EL (cell line): ENCODE measurements at places on chromosomes 2 and 18.

- DNase-seq: peak; percentile 23
Measured at GRCh38 chr2:7691961-7692656, 774.9 kb downstream of the RNF144A start.

- DNase-seq: no peak
Measured at GRCh38 chr2:65834062-65834461, 401.7 kb upstream of the SPRED2 start.

GRCh38 chr2:69733342-69734034, 8.4 kb upstream of the ANXA4 start:
- no peak for DNase-seq

- DNase-seq: no peak
Measured at GRCh38 chr2:100182494-100183361, 40.3 kb upstream of the AFF3 start.

GRCh38 chr2:170282851-170283250, 104.9 kb downstream of the MYO3B start:
- DNase-seq: no peak

- DNase-seq: no peak
Measured at GRCh38 chr2:8380566-8380965, 301.3 kb upstream of the ID2 start.

DNA sequence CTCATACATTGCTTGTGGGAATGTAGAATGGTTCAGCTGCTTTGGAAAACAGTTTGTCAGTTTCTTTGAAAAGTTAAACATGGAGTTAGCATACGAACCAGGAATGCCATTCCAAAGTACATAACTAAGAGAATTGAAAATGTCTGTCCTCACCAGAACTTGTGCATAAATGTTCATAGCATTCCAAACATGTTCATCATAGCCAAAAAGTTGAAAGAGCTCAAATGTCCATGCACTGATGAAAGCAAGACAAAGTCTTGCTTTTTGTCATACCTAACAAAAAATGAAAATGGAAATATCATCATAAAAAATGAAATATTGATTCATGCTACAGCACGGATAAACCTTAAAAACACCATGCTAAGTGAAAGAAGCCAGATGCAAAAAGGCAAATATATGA, 408.8 kb upstream of the UBE2E3 start:
- peak; percentile 70 for DNase-seq

- DNase-seq: peak; percentile 87
Measured at GRCh38 chr2:162243294-162243693, at the start of gene FAP. Gene FAP (minus strand): TSS chr2:162243445. CDS start chr2:162243327, 118 bp downstream.

GRCh38 chr2:221431477-221431876, 140.6 kb downstream of the EPHA4 start:
- no peak for DNase-seq

- no peak for DNase-seq
Measured at GRCh38 chr18:79911344-79912270, 39.8 kb downstream of the SLC66A2 start.

DNA sequence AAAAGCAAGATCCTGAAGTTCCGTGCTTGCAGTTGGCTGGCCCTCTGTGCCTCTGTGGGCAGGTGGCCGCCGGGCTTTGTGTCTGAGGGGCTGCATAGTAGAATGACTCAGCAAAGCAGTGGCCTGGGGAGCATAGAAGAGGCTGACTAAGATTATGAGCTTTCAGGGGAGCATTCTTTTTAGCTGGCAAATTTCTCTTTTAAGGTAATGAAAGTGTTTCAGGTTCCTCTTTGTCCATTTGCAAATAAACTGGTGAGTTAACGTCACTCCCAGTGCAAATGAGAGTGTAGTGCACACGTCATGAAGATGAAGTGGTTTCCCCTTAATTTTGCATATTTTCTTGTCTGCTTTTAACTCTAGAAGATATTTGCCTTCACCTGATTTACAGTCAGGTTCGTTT, 98.6 kb downstream of the BCL2L11 start:
- no peak for DNase-seq

DNA sequence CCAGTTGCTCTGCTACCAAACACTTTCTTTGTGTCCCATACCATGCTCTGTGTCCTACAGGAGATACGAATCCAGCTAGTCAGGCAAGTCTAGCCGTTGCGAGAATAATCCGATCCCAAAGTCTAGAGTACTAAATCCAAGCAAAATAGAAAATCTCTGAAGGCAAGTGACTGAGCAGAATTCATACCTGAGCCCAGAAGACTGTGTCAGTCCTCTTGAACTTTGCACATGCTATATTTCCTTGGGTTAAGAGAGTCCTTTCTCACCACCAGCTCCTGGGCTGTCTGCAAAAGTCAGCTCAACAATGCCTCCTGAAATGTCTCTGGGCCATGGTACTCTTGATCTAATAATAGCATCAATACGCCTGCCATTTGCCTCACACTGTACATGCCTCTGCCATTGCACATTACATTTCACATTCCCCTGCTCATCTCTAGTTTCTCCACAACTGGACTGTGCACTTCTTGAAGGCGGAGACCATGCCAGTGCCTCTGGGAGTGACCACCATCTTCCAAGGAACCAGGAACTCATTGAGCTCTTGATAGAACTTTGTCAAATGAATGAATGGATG, 265.8 kb upstream of the ID2 start:
- no peak for DNase-seq

- peak; percentile 64 for DNase-seq
Measured at GRCh38 chr2:68889500-68889899, 18.3 kb upstream of the BMP10 start.

- DNase-seq: no peak
Measured at GRCh38 chr2:176068419-176068832, 15.3 kb downstream of the EVX2 start.

DNA sequence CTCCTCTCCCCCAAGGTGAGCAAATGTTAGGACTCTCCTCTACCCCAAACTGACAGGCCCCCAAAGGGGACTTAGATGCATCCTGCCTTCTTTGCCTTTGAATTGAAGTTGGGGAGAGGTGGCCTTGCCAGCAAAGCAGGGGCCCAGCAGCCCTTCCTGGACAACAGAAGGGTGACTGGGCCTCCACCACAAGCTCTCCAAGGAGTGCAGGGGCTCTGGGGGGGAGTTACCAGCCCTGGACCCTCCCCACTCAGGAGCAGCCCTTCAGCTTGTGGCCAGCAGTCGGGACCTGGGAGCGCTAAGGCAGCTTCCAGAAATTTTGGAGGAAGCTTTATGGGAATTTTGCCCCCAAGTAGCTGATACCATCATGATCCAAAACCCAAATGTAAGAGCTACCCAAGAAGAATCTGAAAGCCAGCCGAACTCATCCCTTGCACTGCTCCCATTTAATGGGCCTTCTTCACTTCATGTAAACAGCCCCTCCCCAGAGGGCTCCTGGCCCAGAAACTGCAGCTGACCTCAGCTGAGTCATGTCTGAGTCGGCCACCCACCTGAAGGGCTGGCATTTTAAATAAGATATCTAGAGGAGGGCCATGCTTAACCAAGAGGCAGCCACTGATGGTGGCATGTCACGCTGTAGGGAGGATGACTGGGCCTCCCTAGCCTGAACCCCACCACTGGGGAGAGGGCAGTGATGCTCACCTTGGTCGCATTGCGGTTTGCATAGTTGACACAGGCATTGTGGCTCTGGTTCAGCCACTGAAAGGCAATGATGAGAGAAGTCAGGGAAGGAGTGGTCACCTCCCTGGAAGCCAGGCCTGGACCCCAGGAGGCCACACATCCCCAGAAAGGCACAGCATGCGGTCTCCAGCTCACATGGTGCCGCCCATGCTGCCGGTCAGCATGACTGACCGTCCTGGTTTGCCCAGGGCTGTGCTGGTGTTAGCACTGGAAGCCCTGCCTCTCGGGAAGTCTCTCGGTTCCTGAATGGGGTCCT, 71.5 kb downstream of the SFXN5 start:
- peak; percentile 35 for DNase-seq

DNA sequence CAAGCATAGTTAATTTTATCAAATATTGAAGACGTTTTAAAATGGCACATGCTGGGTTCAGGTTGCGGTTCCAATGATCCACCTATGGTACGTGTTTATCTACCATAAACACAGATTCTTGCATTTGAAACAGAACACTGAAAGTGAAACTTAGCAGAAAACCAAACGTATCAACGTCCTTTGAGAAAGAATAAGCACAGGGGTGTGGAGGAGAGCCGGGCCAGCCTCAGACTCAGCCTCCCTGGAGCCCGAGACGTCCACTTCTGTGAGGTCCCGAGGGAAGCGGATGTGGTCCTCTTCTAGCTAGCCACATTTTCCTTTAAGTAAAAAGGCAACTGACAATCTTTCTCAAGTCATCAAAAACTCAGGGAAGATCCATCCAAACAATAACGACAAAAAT, 195.9 kb downstream of the RTP5 start:
- no peak for DNase-seq

GRCh38 chr2:203673933-203674332, 32.5 kb upstream of the CD28 start:
- peak; percentile 48 for DNase-seq

GRCh38 chr2:240161087-240161750, 20.8 kb upstream of the OTOS start:
- DNase-seq: no peak

- peak; percentile 57 for DNase-seq
Measured at GRCh38 chr2:137168552-137168951, 403.2 kb downstream of the THSD7B start.

- DNase-seq: no peak
Measured at GRCh38 chr2:156398176-156398575, 38.0 kb upstream of the GPD2 start.

DNA sequence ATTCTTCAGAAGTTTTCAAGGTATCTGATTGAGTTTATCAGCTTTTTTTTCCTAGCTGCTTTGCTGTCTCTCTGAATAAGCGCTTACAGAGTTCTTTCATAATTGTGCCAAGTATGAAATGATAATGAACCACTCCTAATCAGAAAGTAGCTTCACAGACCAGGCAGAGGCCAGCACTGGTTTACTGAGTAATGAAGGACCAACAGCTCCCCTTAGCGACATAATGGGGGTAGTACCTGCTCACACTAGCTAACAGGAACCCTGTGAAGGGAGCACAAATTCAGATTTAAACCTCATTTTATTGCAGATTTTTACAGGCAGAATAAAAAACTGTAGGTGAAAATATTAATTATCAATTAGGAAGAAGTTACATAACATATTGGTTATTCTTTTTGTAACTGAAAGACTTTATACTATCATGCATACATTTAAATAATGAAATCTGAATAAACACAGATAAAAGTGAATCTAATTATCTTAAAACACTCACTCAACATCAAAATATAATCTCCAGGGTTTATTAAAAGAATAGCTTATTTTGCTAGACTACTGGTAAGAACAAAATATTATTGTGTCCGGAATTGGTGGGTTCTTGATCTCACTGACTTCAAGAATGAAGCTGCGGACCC, 53.7 kb upstream of the LRRC30 start:
- DNase-seq: peak; percentile 73

GRCh38 chr2:178377046-178377445, 73.9 kb downstream of the PRKRA start:
- no peak for DNase-seq

GRCh38 chr18:39424261-39424660, 1858.7 kb upstream of the CELF4 start:
- no peak for DNase-seq

- no peak for DNase-seq
Measured at GRCh38 chr2:13089971-13090370, 373.2 kb downstream of the TRIB2 start.

DNA sequence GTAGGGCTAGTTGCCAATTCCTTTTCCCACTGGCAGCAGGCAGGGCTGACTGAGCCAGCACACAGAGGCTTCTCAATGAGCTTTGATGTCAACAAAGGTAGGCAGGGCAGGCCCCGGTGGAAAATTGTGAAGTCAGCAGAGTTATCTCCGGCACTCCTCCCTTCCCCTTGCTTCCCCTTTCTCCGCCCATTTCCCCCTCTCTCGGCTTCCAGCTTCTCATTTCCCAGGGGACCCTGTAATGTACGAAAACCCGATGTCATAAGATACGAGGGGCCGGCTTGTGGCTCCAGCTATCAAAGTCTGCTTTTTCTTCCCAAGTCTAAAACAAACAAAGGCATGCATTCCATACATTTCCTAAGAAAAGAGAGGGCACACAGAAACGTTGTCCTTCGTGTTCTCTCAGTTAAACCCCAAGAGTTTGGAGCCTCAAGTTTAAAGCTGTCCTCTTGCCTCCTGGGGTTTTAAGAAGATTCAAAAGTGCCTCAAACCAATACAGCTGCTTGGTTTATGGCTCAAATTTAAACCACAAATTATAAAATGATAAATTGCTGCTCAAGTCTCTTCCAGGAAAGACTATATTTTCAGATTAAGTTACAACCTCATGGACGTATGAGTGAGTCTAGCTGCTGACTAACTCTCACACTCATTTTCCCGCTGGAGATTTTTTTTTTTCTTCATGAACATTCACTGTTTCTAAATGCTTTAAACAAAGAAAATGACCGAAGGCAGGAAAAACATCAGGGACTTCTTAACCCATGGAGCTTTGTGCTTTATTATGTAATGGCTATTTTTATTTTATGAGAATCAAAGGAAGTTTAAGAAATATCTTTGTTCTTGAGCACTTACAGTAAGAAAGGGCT, 27.2 kb upstream of the EML4 start:
- DNase-seq: peak; percentile 77

DNA sequence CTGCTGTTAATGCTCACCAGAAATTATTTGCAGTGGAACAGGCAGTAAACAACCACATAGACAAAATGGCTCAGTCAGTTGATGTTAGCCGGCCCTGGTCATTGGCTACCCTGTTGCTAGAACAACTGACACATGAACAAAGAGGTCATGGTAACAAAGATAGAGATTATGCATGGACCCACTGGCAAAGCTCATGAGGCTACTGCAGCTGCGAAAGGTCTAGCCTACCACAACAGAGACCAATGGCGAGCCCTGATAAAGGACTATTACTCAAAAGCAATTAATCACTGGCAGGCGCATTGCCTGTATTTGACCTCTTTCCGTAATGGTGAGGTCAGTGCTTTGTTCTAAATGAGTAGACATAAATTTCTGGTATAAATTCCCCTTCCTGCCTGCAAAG, 474.2 kb downstream of the DSC3 start:
- DNase-seq: no peak

DNA sequence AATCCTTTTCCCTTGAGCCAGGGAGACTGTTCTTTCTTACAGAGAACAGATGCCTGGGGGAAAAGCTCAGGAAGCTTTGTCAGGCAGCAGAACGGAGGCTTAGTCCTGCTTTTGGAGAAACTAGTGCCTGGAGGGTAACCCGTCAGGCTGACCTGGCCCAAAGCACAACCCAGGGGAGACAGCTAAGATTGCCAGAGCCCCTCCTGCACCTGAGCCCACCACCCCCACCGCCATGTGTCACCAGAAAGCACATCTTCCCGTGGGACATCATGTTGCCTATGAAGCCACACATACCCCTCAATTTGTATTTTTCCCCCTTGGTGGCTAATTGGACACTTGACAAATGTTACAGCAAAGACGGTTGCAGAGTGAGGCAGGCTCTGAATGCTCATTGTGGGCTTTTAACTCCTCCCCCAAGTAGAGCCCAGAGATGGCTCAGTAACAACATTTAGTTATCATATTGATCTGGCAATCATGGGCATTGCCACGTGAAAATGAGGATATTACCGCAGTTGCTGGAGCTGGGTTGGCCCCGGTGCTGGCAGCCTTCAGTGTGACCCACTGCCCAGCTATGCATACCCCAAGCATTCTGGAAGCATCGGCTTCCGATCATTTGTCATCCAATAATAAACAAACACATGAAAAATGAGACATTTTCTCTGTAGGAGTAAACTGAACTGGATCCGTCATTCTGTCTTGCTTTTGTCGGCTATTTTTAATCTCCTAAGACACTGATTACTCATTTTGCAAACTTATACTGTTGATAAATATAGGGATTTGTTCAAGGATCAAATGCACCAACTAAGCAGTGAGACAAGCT, 229.5 kb downstream of the ATAD2B start:
- peak; percentile 9 for DNase-seq
